ENCODE measurements at places on chromosomes 2 and 18.

- H3K4me1 ChIP-seq = no peaks in the 10 kb centered on the region
- H3K36me3 ChIP-seq = peaks cover 2% of the 10 kb centered on the region
- no peak overlapping the region for H3K27ac ChIP-seq
Observed at GRCh38 chr18:902229-902628, 2.4 kb upstream of the ADCYAP1 start.

DNA sequence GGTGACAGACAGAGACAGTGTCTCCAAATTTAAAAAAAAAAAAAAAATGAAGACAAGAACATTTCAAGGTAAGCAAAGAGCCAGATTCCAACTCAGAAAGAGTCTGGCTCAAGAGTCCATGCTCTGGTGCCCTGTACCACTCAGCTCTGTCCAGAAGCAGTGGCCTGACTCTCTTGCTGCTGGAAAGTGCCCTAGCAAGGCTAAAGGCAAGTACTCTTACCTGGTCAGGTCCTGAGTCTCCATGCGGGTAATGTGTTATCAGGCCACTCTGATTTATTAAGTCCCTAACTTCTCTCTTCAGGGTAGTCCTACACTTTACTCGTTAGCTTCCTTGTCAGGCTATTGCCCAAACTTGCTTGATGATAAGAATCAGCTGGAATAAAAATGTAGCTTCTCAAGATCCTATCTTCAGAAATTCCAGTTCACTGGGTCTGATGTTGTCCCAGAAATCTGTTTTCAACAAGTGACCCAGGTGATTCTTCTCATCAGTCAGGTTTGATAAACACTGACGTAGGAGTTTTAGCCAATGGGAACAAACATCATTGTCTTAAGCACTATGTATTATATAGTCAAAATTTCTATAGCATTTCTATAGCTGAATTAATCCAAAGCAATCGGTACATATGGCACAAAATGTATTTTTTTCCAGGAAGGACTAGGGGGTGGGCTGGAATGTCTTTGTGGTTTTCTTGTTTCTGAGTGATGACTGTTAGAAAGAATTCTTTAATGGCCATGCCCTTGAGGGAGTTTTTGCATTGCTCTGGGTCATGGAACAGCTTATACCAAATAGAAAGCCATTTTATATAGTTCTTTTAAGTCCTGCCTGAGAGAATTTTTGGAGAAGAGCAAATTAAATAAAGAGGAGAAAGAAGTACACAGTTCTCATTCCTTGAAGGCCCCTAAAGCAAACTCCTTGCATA is 139.9 kb upstream of the DNMT3A start:
- DNase-seq = no peak
- H3K4me1 ChIP-seq = peaks cover 19% of the 10 kb centered on the region
- H3K4me3 ChIP-seq = no peak overlapping the region
- H3K27me3 ChIP-seq = no peaks in the 10 kb centered on the region

DNA sequence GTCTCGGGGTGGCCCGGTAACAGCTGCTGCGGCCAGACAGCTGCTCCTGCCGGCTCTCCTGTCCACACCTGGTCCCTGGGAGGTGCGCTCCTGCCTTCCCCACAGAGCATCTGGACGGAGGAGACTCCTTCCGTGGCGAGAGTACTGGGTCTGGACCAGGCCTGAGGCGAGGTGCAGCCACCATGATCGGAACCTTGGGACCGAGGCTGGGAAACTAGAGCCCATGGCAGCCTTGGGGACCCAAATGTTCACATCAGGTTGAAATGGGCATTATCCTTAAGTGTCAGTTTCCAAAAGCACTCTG is 628 bp downstream of the GIGYF2 start:
- peaks cover 22% of the 10 kb centered on the region for H3K36me3 ChIP-seq
- DNase-seq = no peak
- peaks cover 30% of the 10 kb centered on the region for H3K4me1 ChIP-seq
- peak overlapping the region; percentile 69 for H3K27ac ChIP-seq
- H3K4me3 ChIP-seq = peak overlapping the region; percentile 99

DNA sequence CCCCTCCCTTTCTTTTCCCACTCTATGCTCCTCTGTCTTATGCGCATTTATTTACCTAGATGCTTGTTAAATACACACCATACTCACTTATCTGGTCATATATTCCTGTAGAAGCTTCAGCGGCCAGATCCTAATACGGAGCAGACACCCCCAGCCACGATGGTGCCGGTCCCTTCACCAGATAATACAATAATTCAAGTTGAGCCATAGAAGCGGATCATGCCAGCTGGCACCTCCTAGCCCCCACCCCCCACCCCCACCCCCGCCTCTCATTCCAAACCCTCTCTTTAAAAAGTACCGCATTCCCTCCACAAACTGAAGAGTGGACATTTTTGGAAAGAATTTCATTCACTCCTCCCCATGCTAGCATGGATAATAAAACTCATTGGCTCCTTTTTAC is 95.2 kb downstream of the BIN1 start:
- H3K27ac ChIP-seq = no peak overlapping the region
- H3K27me3 ChIP-seq = peaks cover 19% of the 10 kb centered on the region
- no peak overlapping the region for H3K4me3 ChIP-seq
- no peaks in the 10 kb centered on the region for H3K4me1 ChIP-seq

GRCh38 chr2:70553334-70553583 is 367 bp downstream of the TGFA start:
- no peaks in the 10 kb centered on the region for H3K36me3 ChIP-seq
- peaks cover 24% of the 10 kb centered on the region for H3K4me1 ChIP-seq
- H3K4me3 ChIP-seq = peak overlapping the region; percentile 82
- H3K27ac ChIP-seq = no peak overlapping the region
- H3K27me3 ChIP-seq = peaks cover 45% of the 10 kb centered on the region

DNA sequence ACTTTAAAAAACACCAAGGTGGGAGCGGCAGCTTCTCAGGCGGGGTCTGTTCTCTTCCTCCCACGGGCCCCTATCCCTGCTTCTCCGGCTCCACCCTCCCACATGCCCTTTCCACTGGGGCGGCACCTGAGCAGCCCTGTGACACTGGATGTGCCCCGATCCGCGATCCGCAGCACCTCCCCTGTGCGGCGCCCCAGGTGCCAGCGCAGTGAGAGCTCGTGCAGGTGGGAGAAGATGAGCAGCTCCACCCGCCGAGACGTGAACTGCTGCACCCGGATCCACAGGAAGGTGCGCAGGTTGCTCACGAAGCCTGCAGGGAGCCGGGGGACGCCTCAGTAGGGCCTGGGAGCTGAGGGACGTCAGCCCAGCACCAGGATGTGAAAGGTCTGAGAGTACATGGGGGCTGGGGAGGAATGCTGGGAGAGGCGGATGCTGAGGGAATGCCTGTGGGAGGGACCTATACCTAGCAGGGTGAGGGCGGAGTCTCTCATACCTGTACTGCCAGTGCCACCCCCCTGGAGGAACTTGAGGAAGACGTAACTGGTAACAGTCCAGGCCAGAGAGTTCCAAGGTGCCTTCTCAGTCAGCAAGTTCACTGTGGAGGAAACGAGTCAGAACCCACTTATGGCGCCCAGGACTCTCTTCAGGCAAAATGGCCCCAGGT is 2.8 kb downstream of the ABCB6 start:
- no peak overlapping the region for H3K4me3 ChIP-seq
- H3K36me3 ChIP-seq = peaks cover 39% of the 10 kb centered on the region
- DNase-seq = no peak
- no peak overlapping the region for H3K27ac ChIP-seq
- peaks cover 28% of the 10 kb centered on the region for H3K4me1 ChIP-seq

- no peaks in the 10 kb centered on the region for H3K36me3 ChIP-seq
- no peak for DNase-seq
- peaks cover 2% of the 10 kb centered on the region for H3K27me3 ChIP-seq
- H3K4me3 ChIP-seq = no peak overlapping the region
- H3K4me1 ChIP-seq = no peaks in the 10 kb centered on the region
- no peak overlapping the region for H3K27ac ChIP-seq
Observed at GRCh38 chr2:10006236-10007161, 36.9 kb upstream of the KLF11 start.

DNA sequence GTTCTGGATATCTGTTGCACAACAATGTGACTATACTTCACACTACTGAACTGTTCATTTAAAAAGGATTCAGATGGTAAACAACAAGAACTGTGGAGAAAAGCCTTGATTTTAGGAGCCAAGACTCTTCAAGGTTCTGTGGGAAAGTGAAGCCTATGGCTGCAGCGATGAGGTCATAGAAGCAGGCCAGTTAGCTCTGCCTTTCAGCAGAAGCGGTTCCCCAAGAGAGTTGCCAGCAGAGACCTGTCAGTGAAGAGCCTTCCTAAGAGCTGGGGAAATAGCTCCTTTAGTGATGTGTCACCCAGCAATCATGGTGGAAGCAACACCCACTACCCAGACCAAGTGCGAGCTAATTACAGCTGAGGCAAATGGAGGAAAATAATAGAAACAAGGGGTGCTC is 346.5 kb upstream of the ETAA1 start:
- no peaks in the 10 kb centered on the region for H3K4me1 ChIP-seq
- no peaks in the 10 kb centered on the region for H3K27me3 ChIP-seq
- DNase-seq = no peak
- no peaks in the 10 kb centered on the region for H3K36me3 ChIP-seq
- no peak overlapping the region for H3K27ac ChIP-seq

- no peak overlapping the region for H3K27ac ChIP-seq
- no peaks in the 10 kb centered on the region for H3K27me3 ChIP-seq
- DNase-seq = no peak
- peaks cover 11% of the 10 kb centered on the region for H3K4me1 ChIP-seq
- peaks cover 19% of the 10 kb centered on the region for H3K36me3 ChIP-seq
Observed at GRCh38 chr2:43319541-43319940, 93.1 kb upstream of the ZFP36L2 start.

GRCh38 chr2:29056452-29056851 is 17.9 kb downstream of the PCARE start:
- no peaks in the 10 kb centered on the region for H3K27me3 ChIP-seq
- no peak overlapping the region for H3K27ac ChIP-seq
- H3K36me3 ChIP-seq = no peaks in the 10 kb centered on the region
- no peak overlapping the region for H3K4me3 ChIP-seq

DNA sequence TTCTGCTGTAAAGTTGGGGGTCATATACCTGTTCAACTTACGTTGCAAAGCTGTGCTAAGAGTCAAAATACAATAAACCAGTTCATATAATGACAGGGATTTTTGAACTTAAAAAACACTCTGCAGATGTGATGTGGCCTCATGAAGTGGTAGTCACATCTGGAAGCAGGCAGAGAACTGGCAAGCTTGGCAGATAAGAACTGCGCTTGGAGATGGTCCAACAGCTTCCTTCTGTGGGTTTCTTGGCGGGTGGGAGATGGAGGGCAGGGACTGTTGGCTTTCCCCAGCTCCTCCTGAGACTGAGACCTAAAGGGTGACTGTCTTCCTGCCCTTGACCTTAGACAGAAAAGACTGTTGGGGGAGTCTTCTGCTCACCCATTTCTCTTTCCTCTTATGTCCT is 140.4 kb downstream of the CTIF start:
- peaks cover 2% of the 10 kb centered on the region for H3K27me3 ChIP-seq
- H3K4me3 ChIP-seq = no peak overlapping the region
- DNase-seq = no peak
- no peaks in the 10 kb centered on the region for H3K4me1 ChIP-seq
- no peaks in the 10 kb centered on the region for H3K36me3 ChIP-seq

DNA sequence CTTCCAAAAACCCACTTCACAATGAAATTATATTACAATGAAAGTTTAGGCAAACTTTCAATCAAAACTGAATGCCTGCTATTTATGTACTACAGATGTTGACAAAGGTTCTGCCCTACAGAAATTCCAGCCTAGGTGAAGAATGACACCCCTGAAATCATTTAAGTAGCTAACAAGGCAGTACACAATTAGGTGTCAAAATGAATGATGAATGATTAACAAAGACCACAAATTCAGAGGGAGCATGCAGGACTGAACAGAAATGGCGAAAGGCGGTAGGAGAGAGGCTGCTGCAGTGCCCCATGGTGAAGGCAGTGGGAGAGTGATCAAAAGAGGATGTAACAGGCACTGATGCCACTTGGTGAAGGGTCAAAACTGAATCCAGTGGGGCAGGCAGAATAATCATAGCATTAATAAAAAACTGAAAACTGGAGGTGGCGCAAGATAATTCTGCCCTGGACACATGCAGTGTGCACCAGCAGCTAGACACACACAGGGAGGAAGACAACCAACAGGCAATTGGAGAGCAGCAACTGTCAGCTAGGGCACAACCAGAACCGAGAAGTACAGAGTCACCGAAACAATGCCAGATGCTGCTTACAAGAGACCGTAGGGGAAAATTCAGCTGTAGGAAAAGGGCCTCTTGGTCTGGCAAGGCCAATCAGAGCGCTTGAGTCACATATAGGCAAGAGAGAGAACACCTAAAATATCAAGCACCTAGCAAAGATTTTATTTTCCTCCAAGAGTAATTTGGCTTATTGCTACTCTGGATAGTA is 4.5 kb downstream of the TMEM131 start:
- H3K27me3 ChIP-seq = no peaks in the 10 kb centered on the region
- no peak overlapping the region for H3K27ac ChIP-seq
- peaks cover 27% of the 10 kb centered on the region for H3K36me3 ChIP-seq
- DNase-seq = no peak
- peaks cover 59% of the 10 kb centered on the region for H3K4me1 ChIP-seq

DNA sequence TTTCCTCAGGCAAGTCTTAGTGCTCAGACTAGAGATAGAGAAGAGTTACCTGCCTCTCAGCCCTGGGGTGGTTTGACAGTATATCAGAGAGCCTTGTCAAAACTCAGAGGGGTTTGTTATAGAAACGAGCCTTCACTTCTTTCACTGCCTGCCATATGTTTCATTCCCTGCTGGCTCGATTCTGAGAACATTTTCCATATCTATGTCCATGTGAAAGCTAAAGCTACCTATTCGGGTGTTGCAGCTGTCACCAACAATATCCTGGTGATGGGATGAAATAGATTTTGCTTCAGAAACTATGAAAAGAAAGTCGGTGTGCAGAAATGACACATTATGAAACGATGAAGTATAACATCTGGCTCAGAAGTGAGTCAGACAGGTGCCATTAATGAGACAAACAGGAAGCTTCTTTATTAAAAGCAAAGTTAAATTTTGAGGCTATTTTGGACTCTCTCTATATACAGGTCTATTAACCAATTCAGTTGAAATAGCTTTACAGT is 56.1 kb upstream of the TANK start:
- no peaks in the 10 kb centered on the region for H3K27me3 ChIP-seq
- DNase-seq = no peak
- H3K4me1 ChIP-seq = peaks cover 40% of the 10 kb centered on the region
- H3K4me3 ChIP-seq = peak overlapping the region; percentile 46
- H3K27ac ChIP-seq = peak overlapping the region; percentile 66

- no peak for DNase-seq
- peaks cover 5% of the 10 kb centered on the region for H3K27me3 ChIP-seq
- no peak overlapping the region for H3K4me3 ChIP-seq
- no peaks in the 10 kb centered on the region for H3K36me3 ChIP-seq
- H3K27ac ChIP-seq = no peak overlapping the region
Observed at GRCh38 chr18:46705521-46705920, 48.5 kb upstream of the LOXHD1 start.

DNA sequence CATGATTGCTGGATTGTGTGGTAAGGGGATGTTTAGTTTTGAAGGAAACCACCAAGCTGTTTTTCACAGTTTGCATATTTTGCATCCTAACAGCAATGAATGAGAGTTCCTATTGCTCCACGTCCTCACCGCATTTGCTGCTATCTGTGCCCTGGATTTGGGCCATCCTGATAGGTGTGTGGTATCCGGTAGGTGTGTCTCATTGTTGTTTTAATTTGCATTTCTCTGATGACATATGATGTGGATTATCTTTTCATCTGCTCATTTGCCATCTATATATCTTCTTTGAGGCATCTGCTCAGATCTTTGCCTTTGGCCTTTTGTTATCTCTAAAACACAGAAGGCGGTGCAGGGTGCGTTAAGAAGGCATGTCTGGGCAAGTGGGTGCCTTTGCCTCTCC is 73.3 kb downstream of the LONRF2 start:
- no peaks in the 10 kb centered on the region for H3K36me3 ChIP-seq
- H3K27me3 ChIP-seq = peaks cover 11% of the 10 kb centered on the region
- H3K27ac ChIP-seq = no peak overlapping the region
- no peaks in the 10 kb centered on the region for H3K4me1 ChIP-seq
